ENCODE measurements at places on chromosomes 3 and 15.

- peak; percentile 69 for DNase-seq
These were observed 186.9 kb downstream of the MAGI1 start for GRCh38 chr3:65851827-65852226.

DNA sequence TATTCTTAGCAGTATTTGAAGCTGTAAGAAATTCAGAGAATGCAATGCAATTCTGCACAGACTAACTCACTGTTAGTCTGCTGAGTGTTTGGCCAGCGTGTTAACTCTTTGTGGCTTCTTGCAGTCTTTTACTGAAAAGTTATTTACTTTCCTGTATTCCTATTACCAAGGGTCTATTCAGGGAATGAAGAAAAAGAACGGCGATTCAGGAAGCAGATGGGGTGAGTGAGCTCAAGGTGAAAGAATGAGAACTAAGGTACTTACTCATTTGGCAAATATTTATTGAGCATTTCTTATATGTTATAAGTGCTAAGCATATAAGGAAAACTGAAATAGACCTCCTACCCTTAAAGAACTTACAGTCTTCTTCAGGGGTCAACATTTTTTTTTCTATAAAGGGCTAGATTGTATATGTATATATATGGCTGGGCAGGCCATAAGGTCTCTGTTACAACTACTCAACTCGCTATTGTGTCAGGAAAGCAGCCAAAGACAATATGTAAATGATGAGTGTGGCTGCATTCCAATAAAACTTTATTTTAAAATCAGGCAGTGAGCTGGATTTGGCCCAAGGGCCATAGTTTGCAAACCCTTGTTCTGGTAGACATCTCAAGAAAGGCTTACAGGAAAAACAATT lies 271.9 kb upstream of the GADL1 start:
- peak; percentile 80 for DNase-seq

DNA sequence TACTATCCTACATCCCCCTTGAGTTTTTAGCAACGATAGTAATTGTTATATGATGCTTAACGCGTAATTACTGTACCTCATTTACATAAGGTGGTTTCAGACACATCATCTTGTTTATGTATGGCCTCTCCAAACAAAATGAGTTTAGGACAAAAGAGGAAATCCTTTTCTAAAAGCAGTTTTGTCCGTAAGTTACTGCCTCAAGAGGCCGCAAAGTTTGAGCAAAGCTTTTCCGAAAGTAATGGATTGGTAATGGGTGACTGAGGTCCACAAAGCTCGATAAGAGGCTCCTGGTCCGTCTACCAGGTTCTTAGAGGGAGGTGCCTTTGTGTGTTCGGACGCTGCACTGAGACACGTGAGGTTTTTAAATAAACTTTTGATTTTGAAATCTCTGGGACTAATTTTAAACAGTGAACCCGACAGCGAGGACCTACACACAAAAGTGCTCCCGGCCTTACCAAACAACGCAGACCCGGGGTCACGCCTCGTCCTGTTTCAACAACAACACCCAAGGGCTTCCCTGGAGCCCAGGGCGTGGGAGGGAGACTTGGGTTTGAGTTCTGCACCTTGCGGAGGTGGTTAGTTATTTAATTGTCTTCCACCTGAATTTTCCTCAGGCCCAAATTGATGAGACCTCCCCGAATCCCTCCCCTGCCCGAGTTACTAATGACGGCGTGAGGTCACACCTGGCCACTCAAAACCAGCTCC lies 456 bp upstream of the C15orf61 start:
- no peak for DNase-seq

DNA sequence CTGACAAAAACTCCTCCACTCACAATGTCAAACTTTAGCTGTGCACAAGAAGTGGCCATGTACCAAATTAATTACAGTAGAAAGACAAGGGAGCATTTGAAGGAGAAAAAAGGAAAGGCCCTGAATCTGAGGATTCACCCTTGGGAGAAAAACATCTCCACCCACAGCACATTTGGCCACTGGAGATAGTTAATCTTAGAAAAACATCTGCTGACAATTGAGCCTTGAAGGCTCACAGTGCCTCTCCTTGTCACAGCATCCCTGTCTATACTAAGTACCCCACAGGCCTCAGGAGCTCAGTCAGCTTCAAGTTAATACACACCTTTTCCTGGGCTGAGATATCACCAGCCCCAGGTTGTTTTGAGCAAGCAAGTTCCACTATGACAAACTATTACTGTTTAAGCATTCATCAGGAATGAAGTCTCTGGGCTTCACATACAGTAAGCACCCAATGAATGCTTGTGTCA lies 78.1 kb upstream of the SETMAR start:
- no peak for DNase-seq

DNA sequence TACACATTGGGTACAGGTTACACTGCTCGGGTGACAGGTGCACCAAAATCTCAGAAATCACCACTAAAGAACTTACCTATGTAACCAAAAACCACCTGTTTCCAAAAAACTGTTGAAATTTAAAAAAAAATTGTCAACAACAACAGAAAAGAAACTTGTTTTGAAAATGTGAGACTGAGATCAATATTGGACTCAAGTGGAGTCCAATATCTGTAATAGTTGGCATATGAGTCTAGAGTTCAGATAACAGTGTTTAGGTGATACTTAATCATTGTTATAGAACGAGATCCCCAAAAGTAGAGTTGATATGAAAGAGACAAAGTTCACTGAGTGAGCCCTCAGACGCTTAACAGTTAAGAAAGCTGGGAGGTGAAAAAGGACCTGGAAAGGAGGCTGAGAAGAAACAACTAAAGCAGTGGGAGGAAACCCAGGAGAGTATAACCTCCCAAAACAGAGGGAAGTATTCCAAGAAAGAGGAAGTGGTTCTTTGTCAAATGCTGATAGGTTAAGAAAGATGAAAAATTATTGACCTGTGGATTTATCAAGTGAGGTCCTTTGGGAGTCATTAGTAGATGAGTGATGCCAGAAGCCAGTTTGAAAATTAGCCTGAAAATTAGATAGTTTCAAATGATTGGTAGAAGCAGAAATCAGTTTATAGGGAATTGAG lies 388.6 kb upstream of the DPH6 start:
- no peak for DNase-seq

GRCh38 chr3:50269977-50270413 lies 1.0 kb downstream of the SEMA3B start:
- no peak for DNase-seq

- no peak for DNase-seq
These were observed 96.1 kb downstream of the STAC start for GRCh38 chr3:36476286-36476942.

GRCh38 chr3:126956361-126956760 lies 26.6 kb upstream of the PLXNA1 start:
- DNase-seq, result no peak

DNA sequence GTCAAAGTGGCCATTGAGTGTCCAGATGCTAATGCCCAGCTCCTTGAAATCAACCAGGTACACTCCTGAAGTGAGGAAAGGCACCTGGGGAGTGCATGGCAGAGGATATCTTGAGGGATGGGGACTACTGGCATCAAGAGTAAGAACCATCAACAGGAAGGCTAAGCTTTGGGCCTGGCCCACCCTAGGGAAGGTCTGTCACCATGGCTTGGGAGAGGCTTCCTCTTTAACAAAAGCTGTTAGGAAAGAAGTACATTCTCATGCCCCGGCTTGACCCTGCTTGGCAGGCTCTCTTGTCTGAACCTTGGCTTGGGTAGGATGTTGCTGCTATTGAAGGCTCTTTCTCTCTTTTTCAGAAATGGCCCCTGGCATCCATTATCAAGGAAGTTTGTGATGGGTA lies 43.7 kb upstream of the TUBGCP5 start:
- DNase-seq, result no peak

GRCh38 chr15:41944313-41944940 lies 27.9 kb downstream of the EHD4 start:
- peak; percentile 78 for DNase-seq

- DNase-seq, result no peak
These were observed 28.8 kb downstream of the XRN1 start for GRCh38 chr3:142418926-142419592.

Measured in skeletal muscle cell (primary cell).